ENCODE measurements at places on chromosomes 7 and 10.

GRCh38 chr10:71513936-71514335 is 117.2 kb downstream of the CDH23 start:
- no peak for DNase-seq

- DNase-seq = no peak
Measured at GRCh38 chr7:80937336-80937735, 18.5 kb upstream of the SEMA3C start.

DNA sequence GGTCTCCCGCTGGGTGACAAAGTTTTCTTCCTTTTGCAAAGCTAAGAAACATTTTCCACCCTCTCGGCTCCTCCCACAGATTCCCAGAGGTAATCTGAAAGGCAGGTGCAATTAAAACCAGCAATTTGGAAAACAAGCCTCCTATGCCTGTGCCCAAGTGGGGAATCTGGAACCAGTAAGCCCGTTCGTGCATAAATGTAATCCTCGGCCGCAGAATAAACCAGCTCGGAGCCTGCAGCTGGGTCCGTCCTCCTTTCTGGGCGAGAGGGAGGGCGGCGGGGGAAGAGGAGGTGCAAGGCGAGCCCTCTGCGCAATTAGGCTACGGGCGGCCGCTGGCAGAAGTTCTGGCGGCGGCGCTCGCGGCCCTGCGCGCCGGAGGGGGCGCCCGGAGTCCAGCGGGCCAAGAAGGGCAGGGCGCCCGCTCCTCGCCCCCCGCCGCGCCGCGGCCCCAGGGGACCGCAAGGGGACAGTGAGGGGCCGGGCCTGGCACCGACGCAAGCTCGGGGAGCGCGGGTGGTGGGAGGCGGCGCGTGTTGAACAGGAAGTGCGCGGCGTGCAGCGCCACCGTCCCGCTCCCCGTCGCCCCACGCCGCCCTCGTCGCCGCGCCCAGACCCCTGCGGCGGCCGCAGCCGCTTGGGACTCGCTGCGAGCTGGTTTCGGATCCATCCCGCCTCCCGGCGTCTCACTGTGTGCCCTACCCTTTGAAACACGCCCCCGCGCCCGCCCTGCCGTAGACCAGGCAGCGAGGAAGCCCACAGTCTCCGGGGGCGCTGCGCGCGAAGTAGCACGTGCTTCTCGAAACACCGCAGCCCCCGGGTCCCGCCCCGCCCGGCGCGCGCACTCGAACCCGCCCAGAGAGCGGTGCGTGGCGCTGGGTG is at the start of gene PRKAG2:
TSS of gene PRKAG2 (minus strand) at position 217 of the 879 bp plus-strand sequence. CDS start 495 bp downstream, outside the sequence.
- DNase-seq = peak; percentile 66

DNA sequence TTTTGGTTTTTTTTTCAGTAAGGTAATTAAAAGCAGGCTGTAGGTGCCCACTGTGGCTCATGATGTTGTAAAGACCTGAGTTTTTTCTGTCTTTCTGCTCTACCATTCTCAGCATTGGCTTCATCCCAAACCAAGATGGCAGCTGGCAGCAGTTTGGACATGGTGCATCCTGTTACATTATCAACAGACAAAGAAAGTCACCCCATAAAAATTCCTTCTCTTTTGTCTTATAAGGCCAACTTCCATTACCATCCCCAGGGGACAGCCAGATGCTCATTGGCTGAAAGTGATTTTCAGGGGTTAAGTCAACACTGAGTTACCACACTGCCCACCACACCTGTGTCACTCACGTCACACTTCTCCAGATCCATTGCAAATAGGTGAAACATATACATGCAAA is 558.4 kb downstream of the SDK1 start:
- DNase-seq = no peak

GRCh38 chr10:79424221-79425073 is 21.0 kb downstream of the ZCCHC24 start:
- no peak for DNase-seq

DNA sequence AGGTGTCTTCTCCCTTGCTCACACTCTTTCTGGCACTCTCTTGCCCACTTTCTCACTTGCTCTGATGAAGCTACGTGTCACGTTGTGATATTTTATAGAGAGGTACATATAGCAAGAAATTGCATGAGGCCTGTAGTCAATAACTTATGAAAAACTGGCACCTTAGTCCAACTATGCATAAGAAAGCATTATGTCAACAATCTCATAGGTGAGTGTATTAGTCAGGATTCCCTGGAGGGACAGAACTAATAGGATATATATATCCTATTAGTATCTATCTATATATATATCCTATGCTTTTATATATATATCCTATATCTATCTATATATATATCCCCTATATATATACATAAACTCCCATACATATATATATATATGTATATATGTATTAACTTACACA is 18.8 kb upstream of the MDFIC start:
- DNase-seq = no peak

DNA sequence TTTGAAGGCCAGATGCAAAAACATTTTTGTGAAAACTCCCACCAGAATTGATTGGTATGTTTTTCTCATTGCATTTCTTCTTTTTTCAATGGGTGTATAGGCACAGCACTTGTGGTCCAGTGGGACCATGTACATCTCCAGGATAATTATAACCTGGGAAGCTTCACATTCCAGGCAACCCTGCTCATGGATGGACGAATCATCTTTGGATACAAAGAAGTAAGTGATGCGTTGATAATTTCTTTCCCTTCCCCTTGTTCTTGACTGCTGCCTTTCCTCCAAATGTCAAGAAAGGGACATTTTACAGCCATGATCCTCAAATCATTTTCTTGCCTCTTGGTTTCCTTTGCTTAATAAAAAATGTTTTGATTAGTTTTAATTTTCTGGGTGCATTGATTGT is 331.5 kb downstream of the PLXDC2 start:
- DNase-seq = no peak

GRCh38 chr7:152617056-152617455 is 58.9 kb downstream of the XRCC2 start:
- no peak for DNase-seq

GRCh38 chr7:92824450-92824849 is 11.9 kb downstream of the CDK6 start:
- DNase-seq = no peak

DNA sequence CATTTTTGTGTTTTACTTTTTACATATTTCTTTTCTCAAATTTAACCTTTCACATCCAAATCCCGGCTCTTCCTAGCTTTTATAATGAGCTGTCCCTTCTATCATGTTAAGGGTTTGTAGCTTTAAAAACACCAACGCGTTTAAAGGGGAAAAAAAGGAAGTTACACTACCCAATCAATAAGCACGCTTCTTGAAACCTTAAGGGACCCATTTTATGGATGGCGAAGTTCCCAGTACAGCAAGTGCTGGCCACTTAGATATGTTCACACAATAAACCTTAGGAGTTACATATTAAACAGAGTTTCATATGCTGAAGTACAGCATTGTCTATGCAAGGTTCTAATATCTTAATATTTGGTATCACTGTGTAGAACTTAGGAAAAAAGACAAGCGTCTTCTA is 1.8 kb downstream of the GNG11 start:
- no peak for DNase-seq

- DNase-seq = no peak
Measured at GRCh38 chr7:101690061-101690460, 61.0 kb upstream of the MYL10 start.

- DNase-seq = peak; percentile 21
Measured at GRCh38 chr7:140230516-140230860, 53.7 kb upstream of the KDM7A start.

- DNase-seq = peak; percentile 51
Measured at GRCh38 chr7:151518105-151518946, 1.4 kb downstream of the RHEB start.

DNA sequence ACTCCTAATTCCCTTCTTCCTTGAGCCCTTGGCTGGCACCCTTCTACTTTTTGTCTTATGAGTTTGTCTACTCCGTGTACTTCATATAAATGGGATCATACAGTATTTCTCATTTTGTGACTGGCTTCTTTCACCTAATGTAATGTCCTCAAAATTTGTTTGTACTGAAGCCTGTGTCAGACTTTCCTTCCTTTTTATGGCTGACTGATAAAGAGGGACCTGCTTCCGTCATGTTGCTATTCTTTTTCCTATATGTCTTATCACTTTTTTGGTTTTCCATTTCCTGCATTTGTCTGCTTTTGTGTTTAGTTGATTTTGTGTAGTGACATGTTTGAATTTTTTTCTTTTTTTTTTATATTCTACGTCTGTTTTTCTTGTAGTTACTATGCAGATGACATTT is 470.9 kb downstream of the SDK1 start:
- DNase-seq = no peak

- no peak for DNase-seq
Measured at GRCh38 chr7:50768485-50769474, 13.9 kb downstream of the GRB10 start.

DNA sequence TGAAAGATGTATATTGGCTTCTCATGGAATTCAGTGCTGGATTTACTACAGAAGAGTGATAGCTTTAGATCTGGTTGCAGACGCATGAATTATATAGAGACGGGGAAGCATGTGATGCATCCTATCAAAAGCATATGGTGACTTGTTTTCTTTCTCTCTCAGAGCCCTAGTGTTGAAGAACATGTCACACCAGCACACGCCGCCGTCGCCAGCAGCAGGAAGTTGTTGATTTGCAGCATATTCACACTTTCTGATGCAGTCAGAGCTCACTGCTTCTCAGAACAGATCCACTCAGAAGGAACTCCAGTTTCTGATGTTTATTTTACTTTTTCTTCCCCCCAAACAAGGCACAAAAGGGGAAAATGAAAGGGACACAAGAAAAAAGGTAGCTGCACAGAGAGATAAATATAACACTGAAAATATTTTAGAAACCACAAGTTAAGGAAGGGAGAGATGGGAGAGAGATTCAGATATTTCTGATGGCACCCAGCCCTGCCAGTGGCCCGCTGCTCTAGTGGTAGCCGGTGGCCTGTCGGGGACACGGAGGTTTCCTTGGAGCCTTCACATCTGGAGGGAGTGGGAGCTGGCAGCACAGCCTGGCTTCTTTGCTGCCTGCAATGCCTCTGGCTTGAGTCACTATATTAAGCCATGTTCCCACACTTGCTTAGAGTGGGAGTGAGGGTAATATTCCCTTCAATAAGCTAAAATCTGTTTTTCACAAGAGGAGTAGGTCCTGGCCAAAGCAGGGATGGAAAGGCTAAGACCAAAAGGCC is 123.2 kb downstream of the NRP1 start:
- DNase-seq = no peak

DNA sequence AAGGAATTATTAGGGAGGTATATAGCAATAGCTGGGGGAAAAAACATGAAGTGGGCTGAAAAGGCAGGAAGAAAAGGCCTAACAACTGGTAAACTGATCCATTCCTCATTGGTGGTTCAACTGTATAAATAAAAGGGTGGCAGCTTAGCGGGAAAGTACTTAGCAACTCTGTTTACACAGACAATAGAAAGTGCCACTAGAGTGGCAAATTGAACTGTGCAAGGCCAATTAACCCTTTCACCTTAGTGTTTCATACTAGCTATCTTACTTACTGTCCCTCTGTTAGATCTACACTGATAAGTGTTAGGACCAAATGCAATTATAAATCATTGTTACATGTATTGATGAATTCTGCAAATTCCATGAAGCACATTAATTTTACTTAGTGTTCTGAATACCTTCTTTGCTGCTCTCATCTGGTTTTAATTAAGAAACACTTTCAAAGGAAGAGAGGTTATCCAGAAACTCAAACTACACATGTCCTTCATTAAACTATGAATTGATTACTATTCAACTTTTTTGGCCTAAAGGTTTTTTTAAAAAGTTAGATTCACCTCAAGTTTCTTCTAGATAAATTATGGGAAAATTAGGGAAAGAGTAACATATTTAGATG is 28.0 kb downstream of the DNAJC1 start:
- DNase-seq = no peak
